NAMALWA (cell line): ENCODE measurements at places on chromosomes 4 and X.

DNA sequence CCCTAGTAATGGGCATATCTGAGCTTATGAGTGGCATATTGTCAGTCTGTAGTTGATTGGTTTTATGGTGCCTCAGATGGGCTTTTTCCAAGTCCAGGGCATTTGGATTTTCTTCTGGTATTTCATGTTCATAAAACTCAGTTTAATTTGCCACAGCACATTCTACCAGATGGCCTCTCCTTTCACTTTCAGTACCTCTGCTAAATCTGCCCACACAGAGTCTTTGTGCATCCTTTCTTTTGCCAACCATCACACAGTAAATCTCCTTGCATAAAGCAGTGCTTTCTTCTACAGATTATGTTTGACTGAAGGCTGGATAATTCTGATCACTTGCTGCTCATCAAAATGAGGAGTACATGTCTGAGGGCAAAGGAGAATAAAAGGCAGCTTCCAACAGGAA lies 98.2 kb downstream of the HS6ST2 start:
- DNase-seq = no peak

DNA sequence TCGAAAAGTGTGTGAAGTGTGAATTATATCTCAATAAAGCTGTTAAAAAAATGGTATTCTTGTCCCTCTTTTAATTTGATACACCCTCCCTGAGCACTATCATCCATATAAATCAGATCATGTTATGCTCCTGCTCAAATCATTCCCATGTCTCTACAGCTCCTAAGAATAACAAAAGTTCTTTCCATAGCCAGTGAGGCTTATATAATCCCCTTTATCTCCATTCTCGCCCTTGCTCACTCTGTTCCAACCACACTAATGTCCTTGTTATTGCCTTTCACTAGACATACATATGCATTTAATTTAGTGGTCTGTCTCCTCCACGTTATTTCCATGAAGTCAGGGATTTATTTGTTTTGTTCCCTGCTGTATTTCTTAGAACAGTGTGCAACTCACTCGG lies 10.5 kb downstream of the ZGRF1 start:
- DNase-seq = no peak

DNA sequence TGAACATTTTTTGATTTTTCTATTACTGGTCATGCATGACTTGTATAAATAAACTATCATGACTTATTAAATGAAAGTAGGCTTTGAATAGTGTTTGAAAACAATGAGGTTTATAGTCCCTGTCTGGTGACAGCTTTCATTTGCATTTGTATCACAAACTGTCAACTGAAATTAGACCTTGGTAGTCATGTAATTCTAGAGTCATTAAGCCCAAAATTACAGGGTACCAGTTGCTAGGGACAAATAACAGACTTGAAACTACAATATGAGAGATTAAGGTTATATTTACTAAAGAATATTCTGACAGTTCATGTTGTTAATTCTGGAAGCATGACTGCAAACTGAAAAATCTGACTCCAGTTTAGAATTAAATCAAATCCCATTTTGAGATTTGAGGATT lies 9.2 kb upstream of the VAMP7 start:
- no peak for DNase-seq

GRCh38 chr4:94926936-94927335 lies 169.2 kb downstream of the BMPR1B start:
- no peak for DNase-seq

GRCh38 chrX:15242899-15243555 lies 26.9 kb downstream of the ASB9 start:
- peak; percentile 57 for DNase-seq

- no peak for DNase-seq
These were observed 46.3 kb upstream of the BCLAF3 start for GRCh38 chrX:20037186-20037585.

- DNase-seq = no peak
These were observed 8.3 kb downstream of the SLBP start for GRCh38 chr4:1703867-1704266.

DNA sequence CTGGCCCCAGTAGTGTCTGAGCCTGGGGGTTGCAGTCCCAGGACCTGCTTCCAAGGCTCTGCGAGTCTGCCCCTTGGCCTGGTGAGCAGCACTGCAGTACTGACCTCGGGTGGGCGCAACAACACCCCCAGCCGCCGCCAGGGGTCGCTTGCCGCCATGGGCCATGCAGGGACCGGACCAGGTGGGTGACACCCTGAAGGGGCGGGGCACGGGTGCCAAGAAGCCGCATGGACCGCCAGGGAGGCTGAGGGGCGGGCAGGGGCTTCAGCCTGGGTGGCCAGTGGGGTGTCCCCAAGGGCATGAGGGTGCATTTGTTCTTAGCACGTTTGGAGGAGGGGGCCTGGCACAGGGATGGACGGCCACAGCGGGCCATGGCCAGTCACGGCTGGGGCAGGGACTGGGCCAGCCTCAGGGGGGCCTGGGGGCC lies 25.0 kb downstream of the TACC3 start:
- peak; percentile 93 for DNase-seq

DNA sequence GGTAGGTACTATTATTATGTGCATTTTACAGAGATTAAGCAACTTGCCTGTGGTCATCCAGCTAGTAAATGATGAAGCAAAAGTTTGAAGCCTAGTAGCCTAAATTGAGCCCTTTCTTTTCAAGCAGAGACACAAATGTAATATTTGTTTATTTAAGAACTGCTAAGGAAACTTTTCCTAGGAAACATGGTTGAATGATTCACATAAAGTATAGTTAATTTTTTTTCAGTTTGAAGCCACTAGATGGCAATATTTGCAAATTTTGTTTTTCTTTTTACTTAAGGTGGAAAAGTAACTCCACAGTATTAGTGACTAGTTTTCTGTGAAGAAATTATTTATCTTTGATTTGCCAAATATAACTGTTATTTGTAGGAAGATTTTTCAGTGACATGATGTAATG lies 52.8 kb upstream of the ANKRD17 start:
- DNase-seq = peak; percentile 53

- DNase-seq = no peak
These were observed 17.0 kb downstream of the XKRX start for GRCh38 chrX:100911731-100912130.

GRCh38 chrX:57447856-57448255 lies 144.0 kb upstream of the ZXDB start:
- no peak for DNase-seq

DNA sequence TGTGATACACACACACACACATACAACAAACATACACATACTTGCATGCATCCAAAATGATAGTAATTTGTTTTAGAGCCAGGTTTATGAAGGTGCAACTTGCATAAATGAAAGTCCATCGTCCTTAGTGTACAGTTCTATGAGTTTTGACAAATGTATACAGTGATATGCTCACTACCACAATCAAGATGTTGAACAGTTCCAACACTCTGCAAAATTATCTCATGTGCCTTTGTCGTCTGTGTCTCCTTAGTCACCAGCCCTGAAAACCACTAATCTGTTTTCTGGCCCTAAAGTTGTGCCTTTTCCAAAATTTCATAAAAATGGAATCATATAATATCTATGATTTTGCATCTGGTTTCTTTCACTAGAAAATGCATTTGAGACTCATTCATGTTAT lies 67.8 kb upstream of the ANXA3 start:
- no peak for DNase-seq

DNA sequence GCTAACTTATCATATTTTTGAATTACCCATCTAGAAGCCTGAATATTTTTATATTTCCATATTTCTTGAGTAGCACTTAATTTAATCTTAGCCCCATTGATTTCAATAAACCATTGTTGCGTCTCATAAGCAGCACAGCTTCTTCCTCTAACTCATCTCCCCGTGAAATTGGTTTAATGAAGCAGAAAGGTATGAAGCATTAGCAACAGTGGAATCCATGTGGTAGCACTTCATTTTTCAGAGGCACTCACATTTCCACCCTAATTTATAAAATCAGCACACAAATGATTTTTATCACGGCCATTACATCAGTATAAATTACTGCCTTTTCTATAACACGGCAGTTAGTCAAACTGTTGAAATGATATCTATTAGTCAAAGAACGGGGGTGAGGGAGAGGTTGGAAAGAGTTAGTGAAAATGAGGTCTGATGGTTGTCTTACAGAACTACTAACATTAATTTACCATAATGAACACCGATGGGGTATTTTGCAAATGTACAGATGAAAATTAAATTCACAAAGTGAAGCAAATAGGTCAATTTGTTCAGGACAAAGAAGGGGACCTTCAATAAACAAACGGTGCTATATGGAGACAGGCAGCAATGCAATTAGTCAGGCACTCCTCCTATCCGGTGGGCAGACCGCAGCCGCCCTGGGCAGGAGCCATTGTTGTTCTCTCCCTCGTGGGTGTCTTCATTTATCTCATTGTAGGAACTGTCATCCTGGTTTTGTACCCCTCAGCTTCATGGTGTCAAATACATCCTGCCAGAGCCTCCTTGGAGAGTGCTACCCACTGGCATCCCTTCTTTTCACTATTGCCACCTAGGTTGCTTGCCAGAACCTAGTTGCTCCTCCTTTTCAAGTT lies 205.7 kb downstream of the SOX3 start:
- DNase-seq = no peak

DNA sequence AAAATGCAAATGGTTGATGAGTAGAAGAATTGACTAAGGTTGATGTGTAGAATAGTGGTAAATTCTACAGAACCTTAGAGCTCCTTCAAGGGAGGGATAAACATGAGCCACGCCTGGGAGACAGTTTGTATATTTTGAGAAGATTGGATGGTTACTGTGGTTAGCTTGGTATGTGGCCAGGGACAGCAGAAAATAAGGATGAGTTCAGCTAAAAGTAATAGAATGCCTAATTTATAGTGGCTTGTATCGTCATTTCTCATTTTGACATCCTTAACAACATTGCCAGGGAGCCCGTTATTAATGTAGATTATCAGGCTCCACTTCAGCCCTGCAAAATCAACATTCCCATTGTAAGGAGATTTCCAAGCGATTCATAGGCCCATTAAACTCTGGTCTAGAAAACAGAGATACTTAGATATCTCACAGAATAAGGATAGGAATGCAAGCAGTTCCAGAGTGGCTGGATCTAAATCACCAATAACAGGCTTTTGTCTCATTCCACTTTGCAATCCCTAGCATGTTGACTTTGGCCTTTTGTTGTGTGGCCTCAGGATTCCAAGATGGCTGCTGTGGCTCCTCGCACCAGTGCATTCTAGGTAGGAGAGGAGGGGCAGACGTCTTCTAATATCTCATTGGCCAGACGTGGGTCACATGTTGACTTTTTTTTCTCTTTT lies 6.4 kb upstream of the PTTG2 start:
- DNase-seq = no peak

GRCh38 chr4:186936496-186937375 lies 213.1 kb upstream of the FAT1 start:
- no peak for DNase-seq

- no peak for DNase-seq
These were observed 16.0 kb upstream of the HPGD start for GRCh38 chr4:174538123-174538875.

DNA sequence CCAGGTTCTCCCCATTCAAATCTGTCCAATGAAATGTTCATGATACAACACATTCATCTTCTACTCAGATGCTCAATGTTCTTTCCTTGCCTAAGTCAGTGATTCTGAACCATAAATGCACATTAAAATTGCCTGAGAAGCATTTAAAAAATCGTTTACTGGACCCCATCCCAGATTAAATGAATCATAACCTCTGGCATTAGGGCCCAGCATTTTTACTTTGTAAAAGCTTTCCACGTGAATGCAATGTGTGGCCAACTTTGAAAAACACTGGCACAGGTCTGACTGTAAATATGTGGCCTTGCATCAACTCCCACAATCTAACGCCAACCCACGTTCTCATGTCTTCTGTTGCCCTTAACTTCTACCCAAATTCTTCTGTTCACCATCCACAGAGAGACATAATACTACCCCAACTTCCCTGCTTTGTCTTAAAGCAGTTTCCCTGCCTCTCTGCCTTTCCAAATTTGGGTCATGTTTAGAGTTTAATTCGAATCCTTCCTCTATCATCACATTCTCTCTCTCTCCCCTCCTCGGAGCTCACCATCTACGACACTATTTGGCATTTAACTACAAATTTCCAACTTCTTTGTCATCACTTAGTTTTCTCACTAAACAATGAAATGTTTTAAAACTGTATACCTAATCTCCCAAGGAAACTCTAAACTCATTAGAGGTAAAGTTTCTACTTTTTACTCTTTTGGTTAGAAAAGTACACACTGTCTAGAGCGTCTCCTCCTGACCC lies 78.7 kb downstream of the PRKG2 start:
- DNase-seq = no peak

GRCh38 chrX:22399437-22400192 lies 126.9 kb downstream of the CBLL2 start:
- DNase-seq = no peak

DNA sequence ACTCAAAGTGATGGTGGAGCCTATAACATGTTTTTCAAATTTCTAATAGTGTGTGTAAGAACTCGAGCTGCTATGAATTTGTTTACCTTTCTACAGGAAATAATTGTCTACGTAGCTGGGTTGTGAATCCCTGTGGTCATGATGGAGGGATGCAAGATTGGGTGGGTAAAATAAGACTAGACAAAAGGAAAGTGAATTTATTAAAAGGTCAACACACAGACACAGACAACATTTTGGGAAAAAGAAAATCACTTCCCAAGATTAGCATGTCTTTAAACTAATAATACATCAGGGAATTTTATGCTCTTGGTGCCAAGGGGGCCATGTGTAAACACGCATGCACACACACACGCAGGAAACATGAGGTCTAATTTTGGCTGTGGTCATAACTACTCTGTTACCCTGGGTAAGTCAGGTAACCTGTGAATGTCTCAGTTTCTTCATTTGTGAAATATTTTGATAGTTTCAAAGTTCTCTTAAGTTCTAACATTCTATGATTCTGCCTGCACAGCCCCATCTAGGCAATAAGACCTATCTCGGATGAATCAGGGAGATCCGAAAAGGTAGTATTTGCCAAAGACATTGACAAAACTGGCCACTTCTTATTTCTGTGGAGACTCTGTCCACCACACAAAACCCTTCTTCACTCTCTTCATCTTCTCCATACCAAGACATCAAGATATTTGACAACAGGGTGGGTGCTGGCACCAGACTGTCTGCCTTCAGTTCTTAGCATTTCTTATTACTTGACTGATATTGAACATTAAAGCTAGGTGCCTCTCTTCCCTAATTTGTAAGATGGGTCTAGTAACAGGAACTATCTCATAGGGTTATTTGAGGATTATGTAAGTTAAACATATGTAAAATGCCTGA lies 1.6 kb upstream of the UNC5C start:
- DNase-seq = no peak

- no peak for DNase-seq
These were observed 27.1 kb downstream of the TSC22D3 start for GRCh38 chrX:107748506-107748905.

DNA sequence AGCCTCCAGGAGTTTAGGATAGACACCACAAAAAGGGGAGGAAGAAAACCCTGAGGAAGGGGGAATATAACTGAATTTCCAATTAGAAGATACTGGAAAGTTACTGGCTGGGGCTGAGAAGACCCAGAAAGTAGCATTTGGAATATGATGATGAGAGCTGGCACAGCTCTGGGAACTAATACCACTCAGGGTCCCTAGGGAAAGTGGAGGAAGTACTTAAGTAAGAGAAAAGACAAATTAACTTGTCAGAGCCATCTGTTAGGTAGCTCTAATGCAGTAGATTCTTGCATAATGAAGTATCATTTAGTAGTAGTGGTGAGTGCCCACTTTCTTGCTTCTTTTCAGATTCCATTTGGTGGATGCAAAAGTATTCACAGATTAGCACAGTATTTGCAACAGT lies 90.8 kb upstream of the TSPAN5 start:
- DNase-seq = no peak

- no peak for DNase-seq
These were observed 56.7 kb downstream of the STOX2 start for GRCh38 chr4:183961795-183962194.

GRCh38 chr4:95355021-95355420 lies 193.8 kb downstream of the UNC5C start:
- no peak for DNase-seq
